NCI-H2227 treated with DMSO at 0.1 percent for 48 hours (cell line): ENCODE measurements at places on chromosomes 12 and 14.

GRCh38 chr12:4046495-4046840, 173.3 kb upstream of the PARP11 start:
- no peak for DNase-seq

GRCh38 chr12:115444346-115444745, 760.4 kb upstream of the TBX3 start:
- DNase-seq = no peak

- no peak for DNase-seq
Observed at GRCh38 chr14:102058146-102058545, 28.7 kb downstream of the HSP90AA1 start.

DNA sequence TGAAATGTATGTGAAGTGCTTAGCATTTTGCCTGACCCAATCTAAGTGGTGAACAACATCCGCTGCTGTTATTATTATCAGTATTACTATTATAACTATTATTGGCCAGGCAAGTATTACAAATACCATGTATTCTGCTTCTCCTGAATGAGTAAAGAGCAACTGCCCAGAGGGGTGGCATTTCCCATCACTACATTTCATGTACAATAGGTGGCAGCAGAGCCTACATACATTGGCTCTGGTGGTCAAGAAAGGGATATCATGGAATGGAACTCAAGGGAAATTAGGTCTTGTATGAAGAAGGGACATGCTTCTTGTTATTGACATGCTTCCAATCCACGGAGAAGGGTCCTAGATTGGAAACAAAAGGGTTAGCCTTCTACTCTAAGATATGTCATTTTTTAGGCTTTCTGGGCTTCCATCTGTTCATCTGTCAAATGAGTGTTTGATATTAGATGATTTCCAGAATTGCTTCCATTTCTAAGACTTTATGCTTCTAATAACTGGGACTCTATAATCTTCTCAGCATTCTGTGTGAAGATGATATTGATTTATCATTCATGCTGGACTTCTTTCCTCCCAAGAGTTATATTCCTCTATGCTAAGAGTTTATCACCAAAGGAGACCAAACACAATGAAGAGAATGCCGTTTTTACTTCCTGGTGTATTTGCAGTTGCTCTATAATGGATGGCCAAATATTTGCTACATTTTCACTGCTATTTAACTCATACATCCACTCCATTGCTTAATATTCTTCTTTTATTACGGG, 239.1 kb downstream of the SSPN start:
- no peak for DNase-seq

DNA sequence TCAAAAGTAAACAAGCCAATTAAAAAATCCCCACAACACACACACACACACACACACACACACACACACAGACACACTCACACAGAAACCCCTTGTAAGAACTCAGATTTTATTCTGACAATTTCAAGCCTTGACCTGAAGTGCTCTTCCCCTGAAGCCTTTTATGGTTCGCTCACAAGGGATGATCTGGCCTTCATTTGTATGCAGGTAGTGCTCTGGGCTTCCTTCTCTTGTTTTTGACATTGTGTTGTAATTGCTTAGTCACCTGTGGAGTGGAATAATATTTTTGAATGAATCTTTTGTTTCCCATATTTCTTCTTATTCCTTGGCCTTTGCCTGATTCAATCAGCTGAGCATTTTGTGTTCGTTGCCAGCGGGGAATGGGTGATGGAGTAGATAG, 83.3 kb upstream of the CSRP2 start:
- DNase-seq = no peak

DNA sequence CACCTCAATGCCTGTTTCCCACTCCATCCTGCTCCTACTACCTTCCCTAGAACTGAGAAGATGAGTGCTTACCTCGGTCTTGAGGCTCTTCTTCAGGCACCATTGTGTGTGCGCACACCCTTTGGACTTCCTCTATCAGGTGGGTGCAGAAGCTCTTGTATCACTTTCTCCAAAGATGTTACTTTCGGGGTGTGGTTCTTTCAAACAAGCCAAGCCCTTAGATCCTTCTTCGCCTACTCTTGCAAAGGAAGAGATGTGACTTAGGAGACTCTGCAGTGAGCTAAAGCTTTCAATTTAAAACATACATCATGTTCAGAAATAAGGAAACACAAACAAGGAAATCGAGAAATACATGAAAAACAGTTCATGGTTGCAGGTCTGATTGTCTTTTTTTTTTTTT, at the start of gene CLEC4C:
CLEC4C (minus strand) TSS at position 130 of the 400 bp plus-strand sequence; CDS start at position 103, 27 bp downstream.
- no peak for DNase-seq

GRCh38 chr12:28550757-28551704, 360.8 kb downstream of the CCDC91 start:
- no peak for DNase-seq

DNA sequence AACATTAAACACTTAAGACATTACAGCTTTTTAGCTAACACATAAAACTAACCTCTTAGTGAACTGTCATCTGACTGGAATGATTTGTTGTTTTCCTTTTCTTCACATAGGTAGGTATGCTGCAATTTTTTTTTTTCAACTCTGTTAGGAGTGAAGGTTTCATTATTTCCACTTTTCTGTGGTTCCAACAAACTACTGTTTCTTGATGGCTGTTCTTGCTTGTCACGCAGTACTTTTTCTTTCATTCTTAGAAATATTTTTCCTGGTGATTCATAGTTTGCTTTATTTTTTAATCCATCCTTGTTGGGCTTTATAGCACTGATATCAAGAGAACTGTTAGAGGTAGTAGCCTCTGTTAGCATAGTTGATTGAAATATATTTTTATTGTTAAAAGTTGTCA, 6.3 kb downstream of the MIS18BP1 start:
- no peak for DNase-seq

GRCh38 chr14:80304125-80304766, 92.9 kb upstream of the DIO2 start:
- no peak for DNase-seq

DNA sequence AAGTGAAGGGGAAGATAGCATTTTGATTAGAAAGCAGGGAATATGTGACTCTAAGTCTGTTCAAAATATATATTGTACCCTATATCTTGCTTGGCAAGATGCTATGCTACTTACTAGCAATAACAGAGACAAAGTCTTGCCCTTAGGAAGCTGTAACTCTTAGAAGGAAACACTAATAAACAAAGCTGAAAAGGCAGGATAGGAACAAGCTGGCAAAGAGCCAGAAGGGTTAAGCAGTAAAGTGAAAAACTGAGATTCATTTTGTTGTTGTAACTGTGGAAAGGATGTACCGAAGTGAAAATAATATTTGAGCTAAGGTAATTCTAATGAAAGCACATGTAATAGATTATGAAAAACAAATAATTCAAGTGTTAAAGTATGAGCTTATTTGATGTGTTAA, 527.1 kb upstream of the FLRT2 start:
- no peak for DNase-seq

DNA sequence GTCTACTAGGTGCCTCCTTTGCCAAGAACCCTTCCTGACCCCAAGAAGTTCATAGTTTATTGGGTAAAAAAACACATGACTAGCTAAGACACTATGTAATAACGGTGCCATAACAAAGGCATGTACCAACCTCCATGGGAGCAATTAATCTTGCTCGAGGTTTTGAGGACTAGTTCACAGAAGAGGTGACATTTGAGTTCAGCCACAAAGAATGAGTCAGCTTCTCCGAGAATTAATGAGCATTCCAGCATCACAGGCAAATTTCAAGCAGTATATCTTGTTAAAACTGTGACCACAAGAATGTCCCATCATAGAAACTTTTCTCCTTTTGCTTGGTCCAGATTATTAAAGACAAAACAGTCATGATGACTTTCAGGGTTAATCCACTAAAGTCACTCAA, 113.0 kb upstream of the RAP1B start:
- no peak for DNase-seq

DNA sequence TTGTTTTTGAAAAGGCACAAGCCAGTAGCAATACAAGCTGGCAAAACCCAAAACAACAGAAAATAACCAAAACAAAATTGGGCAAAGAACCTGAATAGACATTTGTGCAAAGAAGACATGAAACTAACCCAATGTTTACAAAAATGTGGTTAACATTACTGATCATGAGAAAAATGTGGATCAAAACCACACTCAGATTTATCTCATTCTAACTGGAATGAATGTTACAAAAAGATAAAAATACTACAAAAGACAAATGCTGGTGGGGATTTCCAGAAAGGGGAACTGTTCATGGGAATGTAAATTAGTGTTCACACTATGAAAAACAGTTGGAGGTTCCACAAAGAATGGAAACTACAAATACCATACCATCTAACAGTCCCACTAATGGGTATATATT, 26.6 kb downstream of the ASCL4 start:
- DNase-seq = no peak

DNA sequence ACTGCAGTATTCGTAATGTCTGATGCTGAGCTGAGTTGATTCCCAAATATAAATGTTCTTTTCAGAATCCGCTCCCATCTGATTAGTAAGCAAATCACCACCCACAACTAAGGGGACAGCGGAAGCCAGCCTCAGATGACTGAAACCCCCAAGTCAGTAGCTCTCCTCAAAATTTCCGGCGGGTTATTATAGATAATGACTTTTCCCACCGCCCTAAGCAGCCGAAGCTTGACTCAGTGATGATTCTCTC, 469 bp upstream of the LRFN5 start:
- no peak for DNase-seq

DNA sequence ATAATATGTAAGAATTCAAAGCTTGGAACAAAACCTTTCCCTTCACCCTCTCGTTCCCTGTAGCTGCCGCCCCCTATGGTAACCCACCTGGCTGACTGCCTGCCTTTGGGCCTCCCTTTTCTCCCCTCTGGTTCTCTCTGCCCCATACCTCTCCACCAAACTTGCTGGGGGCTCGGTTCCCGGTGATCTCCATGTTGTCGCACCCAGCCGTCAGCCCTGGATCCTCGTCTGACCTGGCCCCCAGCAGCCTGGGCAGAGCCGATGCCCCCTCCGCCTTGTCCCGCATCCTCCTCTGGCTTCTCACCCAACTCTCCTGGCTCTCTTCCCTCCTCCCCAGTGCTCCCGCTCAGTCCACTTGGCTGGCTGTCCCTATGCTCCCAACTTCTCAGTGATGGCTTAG, 4.5 kb downstream of the CYP46A1 start:
- no peak for DNase-seq

GRCh38 chr12:118534003-118534402, 157.6 kb downstream of the SUDS3 start:
- DNase-seq = no peak

- peak; percentile 78 for DNase-seq
Observed at GRCh38 chr12:130747867-130748740, 32.0 kb upstream of the RIMBP2 start.

- peak; percentile 84 for DNase-seq
Observed at GRCh38 chr12:53696285-53696654, 20.4 kb upstream of the ATP5MC2 start.

DNA sequence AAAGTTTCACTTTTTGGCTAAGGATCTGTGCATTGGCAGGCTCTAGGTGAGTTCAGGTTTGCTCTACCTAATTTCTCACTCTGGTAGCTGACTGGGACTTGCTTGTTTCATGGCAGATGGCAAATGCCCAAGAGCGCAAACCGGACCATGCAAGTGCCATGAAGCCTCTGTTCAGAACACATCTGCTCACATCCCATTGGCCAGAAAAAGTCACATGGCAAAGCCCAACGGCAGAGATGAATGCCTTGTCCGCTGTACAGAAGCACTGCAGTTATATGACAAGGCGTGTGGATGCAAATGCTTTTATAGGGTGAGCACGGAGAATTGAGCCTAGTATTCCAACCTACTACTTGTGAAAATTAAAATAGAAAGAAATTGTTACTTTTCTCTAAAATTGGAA, 202.2 kb upstream of the HMGA2 start:
- peak; percentile 32 for DNase-seq

GRCh38 chr12:68428724-68429501, 96.8 kb upstream of the MDM1 start:
- DNase-seq = no peak

DNA sequence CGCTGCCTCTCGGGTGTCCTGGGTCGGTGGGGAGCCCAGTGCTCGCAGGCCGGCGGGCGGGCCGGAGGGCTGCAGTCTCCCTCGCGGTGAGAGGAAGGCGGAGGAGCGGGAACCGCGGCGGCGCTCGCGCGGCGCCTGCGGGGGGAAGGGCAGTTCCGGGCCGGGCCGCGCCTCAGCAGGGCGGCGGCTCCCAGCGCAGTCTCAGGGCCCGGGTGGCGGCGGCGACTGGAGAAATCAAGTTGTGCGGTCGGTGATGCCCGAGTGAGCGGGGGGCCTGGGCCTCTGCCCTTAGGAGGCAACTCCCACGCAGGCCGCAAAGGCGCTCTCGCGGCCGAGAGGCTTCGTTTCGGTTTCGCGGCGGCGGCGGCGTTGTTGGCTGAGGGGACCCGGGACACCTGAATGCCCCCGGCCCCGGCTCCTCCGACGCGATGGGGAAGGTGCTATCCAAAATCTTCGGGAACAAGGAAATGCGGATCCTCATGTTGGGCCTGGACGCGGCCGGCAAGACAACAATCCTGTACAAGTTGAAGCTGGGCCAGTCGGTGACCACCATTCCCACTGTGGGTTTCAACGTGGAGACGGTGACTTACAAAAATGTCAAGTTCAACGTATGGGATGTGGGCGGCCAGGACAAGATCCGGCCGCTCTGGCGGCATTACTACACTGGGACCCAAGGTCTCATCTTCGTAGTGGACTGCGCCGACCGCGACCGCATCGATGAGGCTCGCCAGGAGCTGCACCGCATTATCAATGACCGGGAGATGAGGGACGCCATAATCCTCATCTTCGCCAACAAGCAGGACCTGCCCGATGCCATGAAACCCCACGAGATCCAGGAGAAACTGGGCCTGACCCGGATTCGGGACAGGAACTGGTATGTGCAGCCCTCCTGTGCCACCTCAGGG, 679 bp downstream of the ARF6 start:
- no peak for DNase-seq

DNA sequence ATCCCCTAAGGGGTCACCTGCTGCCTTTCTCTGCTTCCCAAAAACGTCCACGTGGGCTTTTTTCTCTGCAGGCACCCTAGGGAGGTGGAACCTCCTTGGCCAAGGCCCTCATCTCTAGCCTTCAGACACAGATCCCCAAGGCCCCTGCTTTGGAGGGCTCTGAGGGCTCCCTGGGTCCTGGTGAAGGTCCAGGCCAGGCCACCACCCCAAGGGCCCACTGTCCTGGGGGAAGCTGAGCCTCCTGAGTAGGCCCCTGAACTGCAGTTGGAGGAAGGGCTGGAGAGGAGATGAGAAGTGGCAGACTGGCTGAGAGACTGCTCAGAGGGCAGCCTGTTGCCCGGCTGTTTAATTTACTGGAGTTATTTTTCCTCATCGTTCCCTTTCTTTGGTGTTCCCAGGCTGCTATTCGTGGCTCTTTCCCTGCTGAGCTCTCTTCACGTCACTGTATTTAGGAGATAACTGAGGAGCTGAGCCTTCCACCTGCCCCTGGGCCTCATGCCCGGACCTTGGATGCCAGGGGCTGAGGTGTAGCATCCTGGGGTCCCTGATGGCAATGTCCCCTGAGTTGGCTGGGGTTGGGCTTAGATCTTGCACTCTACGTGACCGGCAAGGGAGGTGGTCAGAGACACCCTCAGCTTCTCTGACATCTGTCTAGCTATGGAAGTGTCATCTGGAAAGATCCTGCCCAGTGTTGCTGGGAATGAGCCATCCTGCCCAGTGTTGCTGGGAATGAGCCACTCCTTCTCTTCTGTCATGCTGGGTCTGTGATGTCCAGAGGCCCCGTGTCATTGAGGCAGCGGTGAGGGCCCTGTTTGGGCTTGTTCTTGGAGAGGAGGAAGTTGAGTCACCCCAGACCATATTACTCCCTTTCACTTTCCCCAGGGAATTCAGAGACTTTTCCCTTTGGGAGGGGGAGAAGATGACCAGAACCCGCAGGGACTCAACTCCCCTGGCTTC, 139.8 kb downstream of the TSPAN9 start:
- no peak for DNase-seq

- DNase-seq = no peak
Observed at GRCh38 chr12:105706321-105706972, 376.0 kb downstream of the C12orf75 start.
